ENCODE measurements at places on chromosomes 12 and 14. TPM values are rescaled to one million over a fixed set of nuclear protein-coding genes. Genes with fewer than 3 reads are reported as not detected.

Gene SENP1
- total RNA-seq = 28.1 TPM

Gene CCDC196
- not detected for total RNA-seq

Gene SSTR1
- 5.5 TPM for total RNA-seq

Gene TRAFD1
- total RNA-seq = 49.0 TPM

Gene NGB
- not detected for total RNA-seq
